ENCODE measurements at places on chromosomes 5 and 9.

- DNase-seq = no peak
These were observed 166.1 kb downstream of the MARCHF11 start for GRCh38 chr5:16013334-16014065.

DNA sequence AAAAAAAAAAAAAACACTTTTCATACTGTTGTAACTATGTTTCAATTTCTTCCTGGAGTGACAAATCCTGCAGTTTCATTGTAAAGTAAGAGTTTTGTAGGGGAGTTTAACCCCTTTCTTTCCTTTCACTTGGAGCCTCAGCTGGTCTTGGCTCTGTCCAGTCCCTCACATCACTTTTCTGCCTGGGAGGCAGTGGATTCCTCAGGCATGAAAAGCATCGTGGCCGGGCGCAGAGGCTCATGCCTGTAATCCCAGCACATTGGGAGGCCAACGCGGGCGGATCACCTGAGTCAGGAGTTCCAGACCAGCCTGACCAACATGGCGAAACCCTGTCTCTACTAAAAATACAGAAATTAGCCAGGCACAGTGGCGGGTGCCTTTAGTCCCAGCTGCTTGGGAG lies 45.6 kb upstream of the MYO10 start:
- no peak for DNase-seq

DNA sequence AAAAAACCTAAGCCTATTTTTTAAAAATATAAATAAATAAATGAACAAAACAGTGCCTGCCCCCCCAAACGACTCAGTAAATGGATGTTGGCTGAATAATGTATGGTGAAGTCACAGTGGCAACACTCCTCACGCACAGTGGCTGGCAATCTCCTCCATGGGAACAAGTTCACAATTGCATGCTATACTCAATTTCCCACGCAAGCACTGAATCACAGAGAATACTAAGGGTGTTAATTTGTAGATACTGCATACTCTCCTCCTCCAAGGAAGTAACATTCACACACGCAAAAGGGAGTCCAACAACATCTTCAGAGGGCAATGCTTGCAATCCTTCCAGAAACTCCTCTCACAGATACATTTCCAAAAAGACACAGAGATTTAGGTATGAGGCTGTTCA lies 47.5 kb downstream of the SERINC5 start:
- no peak for DNase-seq

DNA sequence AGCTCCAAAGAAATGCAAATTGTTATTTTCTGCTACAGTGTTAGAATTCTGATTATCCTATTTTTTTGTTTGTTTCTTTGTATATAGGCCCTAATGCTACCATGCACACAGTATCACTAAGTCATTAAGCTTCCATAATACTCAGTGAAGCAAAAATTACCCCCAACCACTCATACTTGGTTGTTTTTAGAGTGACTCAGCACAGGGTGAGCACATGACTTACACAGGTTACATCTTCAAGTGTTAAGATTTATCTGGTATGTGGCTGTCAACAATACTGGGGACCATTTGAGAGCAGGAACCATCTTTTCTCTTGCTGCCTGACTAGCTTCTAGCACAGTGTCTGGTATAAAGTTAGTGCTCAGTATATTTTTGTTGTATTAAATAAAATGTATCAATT lies 255.8 kb upstream of the SLC24A2 start:
- DNase-seq = no peak

DNA sequence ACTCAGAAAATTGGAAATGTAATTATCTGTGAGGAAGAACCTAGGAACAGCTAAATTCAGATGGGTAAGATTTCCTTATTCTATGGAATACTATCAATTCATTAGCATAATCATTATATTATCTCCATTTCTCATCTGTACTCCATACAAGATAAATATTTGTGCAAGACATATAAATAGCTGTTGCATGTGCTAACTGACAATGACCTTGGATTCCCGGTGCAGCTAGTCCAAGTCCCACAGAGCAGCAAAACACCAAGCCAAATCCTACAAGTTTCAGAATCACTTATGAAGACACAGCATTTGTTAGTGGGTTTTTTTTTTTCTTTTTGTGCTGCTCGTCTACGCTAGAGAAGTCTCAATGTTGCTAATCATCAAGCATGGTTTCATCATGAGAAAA lies 64.8 kb downstream of the NUDT12 start:
- DNase-seq = no peak

DNA sequence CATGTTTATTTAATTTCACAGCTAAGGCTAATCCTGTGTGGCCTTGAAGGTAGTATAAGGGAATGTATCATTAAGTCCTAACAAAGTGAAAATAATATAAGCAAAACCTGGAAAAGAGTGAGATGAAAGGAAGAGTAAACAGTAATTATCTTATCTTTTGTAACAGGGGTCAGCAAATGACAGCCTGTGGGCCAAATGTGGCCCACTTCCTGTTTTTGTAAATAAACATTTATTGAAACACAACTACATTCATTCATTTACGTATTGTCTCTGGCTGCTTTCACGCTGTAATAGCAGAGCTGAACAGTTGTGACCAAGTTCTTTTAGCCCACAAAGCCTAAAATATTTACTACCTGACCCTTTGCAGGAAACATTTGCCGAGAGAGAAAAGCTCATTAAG lies 78.4 kb upstream of the HTR4 start:
- DNase-seq = no peak

DNA sequence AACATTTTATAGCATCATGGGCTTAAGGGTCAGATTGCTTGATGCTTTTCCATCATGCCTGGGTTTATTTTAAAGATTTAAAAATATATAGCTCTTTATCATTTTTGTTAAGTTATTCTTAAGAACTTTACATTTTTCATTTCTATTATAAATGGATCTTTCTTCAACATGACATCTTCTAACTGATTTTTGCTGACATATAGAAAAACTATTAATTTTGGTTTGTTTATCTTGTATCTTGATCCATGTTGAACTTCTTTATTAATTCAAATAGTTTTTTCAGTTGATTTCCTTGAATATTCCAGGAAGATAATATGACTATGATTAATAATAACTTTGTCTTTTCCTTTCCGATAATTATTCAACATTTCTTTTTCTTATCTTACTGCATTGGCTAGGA lies 237.9 kb upstream of the CLINT1 start:
- DNase-seq = no peak

DNA sequence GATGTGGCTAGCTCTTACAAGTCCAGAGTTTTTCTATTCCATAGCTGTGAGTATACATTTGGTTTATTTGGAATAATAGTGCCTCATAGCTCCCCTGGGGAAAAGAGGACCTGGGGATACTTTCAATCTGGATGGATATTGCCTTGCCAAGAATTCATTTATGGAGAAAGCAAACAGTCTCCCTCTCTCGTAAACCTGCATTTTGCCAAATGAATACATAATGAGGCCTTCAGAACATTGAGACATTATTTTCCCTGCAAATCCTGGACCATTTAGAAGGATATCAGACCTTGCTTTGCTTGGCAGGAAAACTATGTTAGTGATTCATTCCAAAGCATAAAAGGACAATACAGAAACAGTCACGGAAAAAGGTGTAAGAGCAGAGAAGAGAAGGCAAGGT lies 569.6 kb upstream of the BRINP1 start:
- DNase-seq = no peak

- no peak for DNase-seq
These were observed 136.7 kb downstream of the MPDZ start for GRCh38 chr9:13142776-13143175.

DNA sequence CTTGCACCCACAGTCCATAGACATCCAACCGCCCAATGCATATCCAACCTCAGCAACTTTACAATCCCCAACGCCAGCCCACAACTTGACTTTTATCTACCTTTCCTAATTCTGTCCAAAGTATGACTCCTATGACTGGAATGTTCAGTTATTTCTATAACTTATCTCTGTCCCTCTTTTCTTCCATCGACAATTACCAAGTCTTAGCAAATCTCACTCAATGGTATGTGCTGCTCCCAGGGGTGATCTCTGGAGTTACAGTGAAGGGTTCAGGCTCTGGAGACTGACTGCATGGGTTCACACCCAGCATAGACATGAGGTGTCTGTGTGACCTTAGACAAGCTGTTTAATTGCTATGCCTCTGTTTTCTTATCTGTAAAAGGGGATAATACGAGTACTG lies 106.9 kb downstream of the SPOCK1 start:
- no peak for DNase-seq

DNA sequence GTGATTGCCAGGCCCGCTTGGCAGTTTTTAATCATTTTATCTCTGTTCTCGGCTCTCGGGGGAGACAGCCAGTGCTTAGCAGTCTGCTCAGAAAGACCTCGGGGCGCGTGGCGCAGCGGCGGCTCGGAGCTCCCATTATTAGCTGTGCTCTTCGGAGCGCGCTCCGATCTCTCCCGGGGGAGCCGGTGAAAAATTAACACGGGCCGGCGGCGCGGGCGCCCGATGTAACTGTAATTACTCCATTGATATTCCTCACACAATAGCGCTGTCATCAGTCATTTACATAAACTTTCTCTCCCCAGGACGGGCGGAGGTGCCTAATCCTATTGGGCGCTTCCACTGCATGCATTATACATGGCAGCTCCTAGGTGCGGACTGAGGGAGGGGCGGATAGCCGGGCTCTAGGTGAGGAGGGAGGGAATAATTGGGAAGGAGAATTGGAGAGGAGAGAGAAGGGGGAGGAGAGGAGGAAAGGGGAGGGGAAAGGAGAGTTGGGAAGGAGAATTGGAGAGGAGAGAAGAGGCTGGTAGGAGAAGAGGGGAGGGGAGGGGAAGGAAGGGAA lies 24.9 kb downstream of the LMX1B start:
- no peak for DNase-seq

GRCh38 chr9:116133163-116133562 lies 20.4 kb upstream of the PAPPA start:
- DNase-seq = no peak

GRCh38 chr5:78588507-78588906 lies 60.1 kb downstream of the LHFPL2 start:
- no peak for DNase-seq

- DNase-seq = no peak
These were observed 969.6 kb upstream of the DMAC1 start for GRCh38 chr9:8769153-8769552.

DNA sequence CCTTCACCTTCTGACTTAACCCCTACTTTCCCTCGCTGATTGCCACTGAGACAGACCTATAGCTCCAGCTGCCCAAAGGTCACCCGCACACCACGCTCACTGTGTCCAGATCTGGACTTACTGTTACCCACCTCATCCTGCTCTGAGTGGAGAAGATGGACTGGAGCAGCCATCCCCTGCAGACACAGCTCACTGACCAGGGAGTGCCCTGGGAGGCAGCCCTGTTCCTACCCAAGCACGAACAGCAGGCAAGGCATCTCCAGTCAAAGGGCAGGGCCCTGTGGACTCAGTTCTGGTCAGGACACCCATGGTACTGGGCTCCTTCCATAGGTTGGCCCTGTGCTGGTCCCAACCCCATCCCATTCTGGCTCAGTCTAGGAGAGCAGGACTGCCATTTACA lies 9.5 kb upstream of the BARX1 start:
- no peak for DNase-seq

GRCh38 chr9:127020036-127020801 lies 102.2 kb downstream of the ANGPTL2 start:
- DNase-seq = no peak

- DNase-seq = no peak
These were observed 142.1 kb downstream of the XRCC4 start for GRCh38 chr5:83219495-83219894.

DNA sequence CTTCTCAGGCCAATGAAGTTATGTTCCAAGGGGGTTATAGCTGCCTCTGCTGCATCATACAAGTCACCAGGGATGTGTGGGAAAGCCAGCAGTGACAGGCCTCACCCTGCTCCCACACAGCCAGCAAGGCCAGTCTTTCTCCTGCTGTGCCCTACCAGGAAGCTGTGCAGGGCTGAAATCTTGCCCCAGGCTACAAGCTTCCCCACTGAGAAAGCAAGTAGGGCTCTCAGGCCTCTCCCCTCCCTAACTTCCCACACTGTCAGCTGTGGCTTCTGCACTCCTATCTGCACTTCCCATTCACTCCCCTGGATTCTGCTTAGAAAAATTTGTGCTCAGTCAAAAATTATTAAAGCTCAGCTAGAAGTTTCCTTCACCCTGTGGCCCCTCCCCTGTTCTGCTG lies 611.2 kb upstream of the ZNF608 start:
- DNase-seq = no peak

DNA sequence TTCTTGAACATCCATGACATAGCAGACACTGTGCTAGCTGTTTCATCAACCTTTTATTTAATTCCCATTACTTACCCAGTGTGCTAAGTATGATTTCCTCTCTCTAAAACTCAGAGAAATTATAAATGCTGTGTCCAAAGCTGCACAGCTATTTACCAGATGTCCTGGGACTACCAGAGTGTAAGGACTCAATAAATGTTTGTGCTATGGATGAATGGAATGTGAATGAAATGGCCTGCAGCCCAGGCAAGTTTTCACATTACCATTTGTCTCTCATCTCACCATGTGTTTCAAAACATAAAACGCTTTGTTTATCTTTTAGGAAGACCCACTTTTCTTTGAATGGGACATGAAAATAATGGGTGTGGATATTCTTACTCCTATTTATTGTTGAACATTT lies 96.2 kb downstream of the ARHGEF28 start:
- DNase-seq = no peak

DNA sequence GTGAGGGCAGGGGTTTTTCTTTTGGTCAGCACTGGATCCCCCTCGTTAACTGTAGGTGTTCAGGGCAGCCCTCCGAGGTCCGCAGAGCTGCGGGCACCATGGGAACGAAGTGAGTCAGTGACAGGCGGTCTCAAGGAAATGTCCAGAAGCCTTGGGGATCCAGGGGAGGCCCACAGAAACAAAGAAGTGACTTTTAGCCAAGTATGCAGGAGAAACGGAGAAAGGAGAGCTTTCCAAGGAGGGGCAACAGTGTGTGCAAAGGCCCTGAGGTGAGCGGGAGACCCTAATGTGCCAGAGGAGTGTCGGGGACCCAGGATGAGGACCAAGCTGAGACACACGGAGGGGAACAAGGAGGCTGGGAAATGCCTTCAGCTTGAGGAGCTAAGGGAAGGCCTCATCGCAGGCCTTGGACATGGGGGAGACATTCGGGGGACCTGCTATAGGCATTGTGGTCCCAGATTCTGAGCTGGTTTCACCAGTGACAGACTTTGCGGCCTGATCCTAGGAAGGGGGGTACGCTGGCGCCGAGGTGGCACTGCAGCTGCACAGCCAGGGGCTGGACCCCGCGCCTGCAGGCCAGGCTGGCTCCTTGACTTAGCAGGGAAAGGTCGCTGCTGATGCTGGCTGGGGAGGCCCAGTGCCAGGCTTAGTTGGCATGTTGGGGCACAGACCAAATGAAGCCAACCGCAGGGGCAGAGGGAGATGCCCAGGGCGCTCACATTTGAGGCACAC lies 3.3 kb downstream of the LTC4S start:
- no peak for DNase-seq

DNA sequence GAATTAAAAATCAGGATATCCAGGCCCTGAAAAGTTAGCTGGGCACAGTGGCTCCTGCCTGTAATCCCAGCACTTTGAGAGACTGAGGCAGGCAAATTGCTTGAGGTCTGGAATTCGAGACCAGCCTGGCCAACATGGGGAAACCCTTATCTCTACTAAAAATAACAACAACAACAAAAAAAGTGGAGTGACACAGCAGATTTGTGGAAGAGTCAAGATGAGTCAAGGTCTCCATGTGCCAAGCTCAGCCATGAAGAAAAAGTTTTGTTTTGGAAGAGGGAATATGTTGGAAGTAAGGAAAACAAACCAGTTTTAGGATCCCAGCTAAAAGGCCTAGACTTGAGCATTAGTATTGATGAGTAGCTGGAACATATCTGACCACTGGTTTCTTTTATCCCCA lies 14.7 kb downstream of the LRRC70 start:
- no peak for DNase-seq
